NCI-H1105 treated with DMSO at 0.1 percent for 48 hours (cell line): ENCODE measurements at places on chromosomes 7 and 10.

DNA sequence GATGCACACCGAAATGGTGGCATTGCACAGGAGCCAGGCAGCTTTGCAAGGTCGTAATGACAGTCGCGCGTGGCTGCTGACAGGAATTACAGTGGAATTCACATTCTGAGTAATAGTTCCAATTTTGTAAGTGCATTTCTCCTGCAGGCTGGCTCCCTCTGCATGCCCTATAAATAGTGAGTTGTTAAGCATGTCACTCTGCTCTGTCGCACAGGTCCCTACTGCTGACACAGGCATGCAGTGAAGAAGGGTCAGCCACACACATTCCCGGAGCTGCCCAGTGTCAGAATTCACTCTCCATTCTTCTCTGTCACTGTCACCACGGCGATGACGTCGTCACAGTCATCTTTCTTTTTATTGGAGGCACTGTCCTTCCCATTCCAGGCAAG, 49.2 kb upstream of the SHH start:
- DNase-seq, result no peak

DNA sequence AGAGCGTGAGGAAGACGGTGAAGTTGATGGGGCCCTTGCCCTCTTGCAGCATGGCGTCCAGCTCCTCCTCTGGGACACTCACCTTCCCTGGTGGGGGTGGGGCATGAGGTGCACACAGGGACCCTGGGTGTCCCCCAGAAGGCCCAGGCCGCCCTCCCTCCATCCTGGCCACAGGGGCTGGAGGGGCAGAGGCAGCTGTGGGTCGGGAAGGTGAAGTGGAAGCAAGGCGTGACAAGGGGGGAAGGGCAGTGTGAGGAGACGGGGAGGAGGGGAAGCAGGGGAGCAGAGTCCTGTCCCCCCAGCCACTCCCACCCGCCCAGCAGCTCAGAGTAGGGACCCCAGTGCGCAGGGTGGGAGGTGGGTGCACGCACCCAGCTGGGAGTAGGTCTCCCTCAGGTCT, 791 bp downstream of the MYL7 start:
- no peak for DNase-seq

GRCh38 chr10:78556705-78557432, 511.9 kb upstream of the ZMIZ1 start:
- no peak for DNase-seq

DNA sequence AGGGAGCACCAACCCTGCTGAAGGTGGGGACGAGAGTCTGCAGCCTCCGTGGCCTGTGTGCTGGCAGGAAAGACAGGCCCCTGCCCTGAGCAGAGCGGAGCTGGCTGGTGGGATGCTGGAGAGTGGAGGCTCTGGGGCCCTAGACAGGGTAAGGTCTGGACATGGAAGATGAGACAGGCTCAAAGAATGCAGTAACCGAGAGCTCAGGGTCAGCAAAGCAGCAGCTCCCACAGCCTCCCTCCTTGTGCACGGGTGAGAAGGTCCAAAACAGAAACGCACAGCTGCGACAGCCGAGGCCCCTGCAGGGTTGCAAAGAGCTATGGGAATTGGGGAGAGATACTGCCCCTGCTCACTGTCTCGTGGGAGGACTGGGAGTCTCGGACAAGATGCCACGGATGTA, 80.5 kb downstream of the TNS3 start:
- DNase-seq, result no peak

- DNase-seq, result peak; percentile 36
Measured at GRCh38 chr7:72493850-72494661, 81.9 kb upstream of the CALN1 start.

DNA sequence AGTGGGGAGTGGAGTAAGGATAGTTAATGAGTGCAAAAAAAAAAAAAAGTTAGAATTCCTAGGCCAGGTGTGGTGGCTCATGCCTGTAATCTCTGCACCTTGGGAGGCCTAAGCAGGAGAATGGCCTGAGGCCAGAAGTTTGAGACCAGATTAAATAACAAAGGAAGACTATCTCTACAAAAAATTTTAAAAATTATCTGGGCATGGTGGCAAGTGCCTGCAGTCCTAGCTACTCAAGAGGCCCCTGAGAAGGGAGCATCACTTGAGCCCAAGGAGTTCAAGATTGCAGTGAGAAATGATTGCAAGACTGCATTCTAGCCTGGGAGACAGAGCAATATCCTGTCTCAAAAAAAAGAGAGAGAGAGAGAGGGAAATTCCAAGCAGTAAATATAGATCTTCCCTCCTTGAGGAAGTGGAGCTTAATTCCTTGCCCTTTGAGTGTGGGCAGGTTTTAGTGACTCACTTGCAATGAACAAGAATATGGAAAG, 19.5 kb upstream of the CSTF2T start:
- DNase-seq, result no peak

DNA sequence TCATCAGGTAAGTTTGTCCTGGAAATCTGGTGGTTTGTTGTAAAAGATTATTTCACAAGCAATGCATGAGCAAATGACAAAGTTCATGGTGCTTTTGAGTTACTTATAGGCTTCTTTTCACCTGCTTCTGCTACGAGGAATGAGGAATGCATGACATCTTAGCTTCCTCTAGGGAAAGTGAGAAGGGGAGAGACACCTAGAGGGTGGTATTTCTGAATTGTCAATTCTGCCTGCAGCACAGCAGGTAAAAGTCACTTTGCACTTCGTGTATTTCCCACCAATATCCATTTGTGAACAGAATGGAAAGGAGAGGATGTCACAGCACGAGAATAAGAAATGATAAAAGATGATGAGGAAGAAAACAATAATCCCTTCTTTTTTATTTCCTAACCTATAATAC, 153.4 kb upstream of the FEZF1 start:
- DNase-seq, result no peak

DNA sequence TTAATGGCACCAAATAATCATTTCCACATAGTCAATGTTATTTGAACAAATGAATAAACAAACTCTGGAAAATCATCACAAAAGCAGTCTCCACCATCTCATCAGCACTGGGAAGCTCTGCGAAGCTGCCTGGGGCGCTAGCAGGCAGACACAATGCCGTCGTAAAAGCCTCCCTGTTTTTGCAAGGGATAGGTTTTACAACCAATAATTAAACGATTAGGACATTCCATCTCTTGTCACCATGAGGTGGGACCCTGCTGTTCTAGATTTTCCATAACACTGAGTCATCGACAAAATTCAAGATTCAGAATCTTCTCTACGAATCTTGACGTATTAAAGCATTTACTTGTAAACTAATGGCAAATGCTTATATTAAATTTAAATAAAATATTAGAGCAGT, 172.8 kb upstream of the AKR1E2 start:
- DNase-seq, result no peak

GRCh38 chr7:112122144-112122543, 84.1 kb downstream of the DOCK4 start:
- no peak for DNase-seq

DNA sequence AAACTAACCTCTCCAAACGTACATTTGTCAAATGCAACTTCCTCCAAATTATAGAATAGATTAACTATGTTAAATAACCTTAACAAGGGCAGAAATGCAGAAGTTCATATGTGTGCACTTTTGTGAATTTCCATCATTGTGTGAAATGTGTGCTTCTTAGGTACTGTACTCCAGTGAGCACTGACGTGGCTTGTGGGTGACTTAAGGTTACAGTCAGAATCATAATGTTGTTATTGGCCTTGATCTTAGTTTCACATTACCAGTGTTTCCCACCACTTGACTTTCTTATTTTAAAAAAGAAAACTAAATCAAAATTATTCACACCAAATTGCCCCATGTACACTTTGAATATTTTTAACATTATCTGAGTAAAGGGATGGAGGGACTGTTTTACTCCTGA, 155.1 kb upstream of the FZD8 start:
- DNase-seq, result no peak

GRCh38 chr7:42144604-42145003, 92.4 kb downstream of the GLI3 start:
- no peak for DNase-seq

DNA sequence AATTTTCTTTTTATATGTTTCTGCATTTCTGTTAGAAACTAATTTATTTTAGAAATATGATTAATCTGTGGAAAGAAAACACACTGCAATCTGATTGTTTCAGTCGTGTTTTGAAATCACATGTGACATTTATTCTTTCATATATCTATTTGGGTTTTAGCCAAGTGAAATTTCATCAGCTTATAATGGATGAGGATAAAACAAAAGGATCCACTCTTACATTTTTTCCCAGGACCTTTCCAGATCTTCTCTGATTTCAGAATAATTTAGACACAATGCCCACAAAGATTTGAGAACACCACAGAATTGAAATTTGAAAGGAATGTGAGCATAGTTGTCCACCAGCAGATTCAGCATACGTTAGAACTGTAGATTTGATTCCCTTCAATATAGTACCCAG, 29.1 kb downstream of the CBLL1 start:
- DNase-seq, result no peak

DNA sequence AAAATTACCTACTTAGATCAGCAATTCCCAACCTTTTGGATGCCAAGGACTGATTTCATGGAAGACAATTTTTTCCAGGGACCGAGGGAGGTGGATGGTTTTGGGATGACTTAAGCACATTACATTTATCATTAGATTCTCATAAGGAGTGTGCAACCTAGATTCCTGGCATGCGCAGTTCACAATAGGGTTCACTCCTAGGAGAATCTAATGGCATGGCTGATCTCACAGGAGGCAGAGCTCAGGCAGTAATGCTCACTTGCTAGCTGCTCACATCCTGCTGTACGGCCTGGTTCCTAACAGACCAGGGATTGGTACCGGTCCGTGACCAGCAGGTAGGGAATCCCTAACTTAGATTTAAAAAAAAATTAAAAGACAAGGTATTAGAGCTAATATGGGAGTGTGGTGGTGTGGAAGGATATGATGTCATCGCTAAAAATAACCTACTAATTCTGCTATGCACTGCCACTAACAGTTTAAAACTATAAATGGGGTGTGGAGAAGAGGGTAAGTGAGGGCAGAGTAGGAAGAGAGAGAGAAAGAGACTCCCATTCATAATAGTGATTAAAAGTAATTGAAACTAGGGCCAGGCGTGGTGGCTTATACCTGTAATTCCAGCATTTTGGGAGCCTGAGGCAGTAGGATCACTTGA, 282.7 kb downstream of the BAMBI start:
- DNase-seq, result no peak

- DNase-seq, result no peak
Measured at GRCh38 chr10:118210276-118210675, 131.8 kb downstream of the FAM204A start.

DNA sequence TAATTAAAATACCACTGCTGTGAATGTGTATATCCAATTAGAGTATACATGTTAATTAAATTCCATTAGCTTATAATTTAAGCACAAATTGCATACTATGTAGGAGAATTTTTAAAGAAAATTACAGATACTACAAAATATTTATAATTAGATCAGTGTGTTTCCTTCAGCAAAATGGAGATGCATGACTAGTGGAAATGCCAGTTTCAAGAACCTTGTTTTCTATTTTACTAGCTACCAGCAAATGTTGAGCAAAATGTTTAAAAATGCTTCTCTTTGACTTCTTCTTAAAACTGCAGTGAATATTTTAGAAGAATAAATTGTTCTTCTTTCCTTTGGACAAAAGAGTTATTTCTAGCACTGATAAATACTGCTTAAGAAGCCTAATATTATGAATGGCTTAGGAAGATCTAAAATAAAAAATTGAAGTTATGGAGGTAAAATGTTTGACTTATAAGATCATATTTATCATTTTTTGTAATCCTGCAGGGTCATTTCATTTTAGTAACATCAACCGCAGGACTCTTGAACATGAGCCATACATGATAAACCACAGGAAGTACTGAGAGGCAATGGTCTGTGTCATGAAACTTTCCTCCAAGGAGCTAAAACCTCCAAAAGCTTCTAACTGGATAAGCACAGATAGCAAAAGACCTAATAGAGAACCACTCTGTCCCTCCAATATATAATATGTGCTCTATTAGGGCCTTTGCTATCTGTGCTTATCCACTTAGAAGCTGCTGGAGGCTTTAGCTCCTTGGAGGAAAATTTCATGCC, 1066.0 kb upstream of the CELF2 start:
- no peak for DNase-seq

DNA sequence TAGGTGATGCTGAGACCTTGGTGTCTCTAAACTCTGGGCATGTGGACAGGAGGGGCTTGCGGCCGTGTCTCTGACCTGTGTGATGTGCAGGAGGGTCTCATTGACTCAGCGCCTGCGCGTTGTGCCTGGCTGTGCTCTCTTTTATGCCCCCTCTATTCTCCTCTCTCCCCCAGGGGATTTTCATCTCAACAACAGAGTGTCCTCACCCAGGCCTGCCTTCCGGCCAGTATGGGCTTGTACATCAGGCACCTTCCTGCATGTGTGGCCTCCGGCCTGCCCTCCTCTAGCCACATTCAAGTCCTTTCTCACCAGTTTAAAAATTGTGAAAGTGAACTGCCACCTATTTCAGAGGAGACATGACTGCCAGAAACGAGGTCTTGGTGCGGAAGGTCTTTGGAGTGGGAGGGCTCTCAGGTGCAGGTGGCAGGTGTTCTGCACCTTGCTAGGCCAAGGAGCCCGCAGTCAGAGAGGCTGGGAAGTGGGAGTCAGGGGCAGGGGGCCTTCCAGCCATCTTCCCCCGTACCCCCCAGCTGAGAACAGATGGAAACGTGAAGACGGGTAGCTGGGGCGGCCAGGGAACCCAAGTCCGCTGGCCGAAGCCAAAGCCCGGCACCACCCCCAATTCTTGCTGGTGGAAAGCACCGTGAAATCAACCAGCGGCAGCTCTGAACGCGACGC, 531 bp upstream of the INTS15 start:
- DNase-seq, result peak; percentile 50

DNA sequence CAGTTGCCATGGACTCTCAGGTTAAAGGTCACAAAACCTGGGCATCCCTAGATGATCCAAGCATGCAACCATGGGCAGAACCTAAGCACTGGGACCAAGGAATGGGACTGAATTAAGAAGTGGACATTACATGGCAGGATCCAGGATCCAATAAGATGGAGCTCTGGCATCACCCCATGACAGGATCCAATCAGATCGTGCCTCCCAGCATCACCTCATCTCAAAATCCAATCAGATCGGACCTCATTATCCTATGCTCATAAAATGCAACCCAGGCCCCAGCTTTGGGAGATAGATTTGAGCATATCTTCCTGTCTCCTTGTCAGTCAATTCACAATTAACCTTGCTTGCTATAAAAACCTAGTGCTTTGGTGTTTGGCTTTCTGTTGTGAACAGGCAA, 616.1 kb downstream of the PARD3 start:
- DNase-seq, result no peak

DNA sequence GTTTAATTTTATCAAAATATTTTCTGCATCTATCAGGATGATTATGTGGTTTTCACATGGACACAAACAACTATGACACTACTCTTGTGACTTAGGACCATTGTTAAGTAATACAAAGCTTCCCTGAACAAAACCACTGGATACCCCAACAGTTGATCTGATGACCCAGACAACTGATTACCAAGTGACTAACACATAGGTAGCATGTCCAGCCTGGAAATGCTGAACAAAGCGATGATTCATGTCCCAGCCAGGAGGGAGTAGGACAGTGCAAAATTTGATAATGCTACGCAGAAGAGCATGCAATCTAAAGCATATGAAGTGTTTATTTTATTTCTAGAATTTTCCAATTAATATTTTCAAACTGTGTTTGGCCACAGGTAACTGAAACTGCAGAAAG, 8.9 kb upstream of the PNLIP start:
- no peak for DNase-seq
